ENCODE measurements at places on chromosomes 7 and 10.

GRCh38 chr10:80132299-80133139 is at the start of gene PLAC9:
PLAC9 (plus strand) TSS chr10:80132730; CDS start chr10:80132763, 33 bp downstream.
- DNase-seq: no peak

GRCh38 chr7:106116161-106116704 is 4.1 kb upstream of the SYPL1 start:
- DNase-seq: no peak

DNA sequence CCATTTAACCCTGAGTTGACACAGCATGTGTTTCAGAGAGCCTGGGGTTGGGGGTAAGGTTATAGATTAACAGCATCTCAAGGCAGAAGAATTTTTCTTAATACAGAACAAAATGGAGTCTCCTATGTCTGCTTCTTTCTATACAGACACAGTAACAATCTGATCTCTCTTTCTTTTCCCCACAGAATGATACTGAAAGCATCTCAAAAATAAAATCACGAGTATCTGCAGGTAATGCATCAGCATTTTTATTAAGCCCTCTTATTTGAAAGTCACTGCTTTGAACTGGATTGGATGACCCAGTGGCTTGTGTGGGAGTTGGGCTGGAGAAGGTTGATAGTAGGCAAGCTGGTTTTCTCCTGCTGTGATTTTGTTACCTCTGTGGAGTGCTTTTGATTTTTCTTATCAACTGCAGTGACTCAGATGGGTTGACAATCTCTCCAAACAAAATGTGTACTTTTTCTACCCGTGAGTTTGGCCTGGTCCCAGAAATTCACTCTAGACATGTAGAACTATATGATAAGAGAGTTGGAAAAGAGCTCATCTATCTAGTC is 253.5 kb upstream of the PRKCQ start:
- DNase-seq: no peak

DNA sequence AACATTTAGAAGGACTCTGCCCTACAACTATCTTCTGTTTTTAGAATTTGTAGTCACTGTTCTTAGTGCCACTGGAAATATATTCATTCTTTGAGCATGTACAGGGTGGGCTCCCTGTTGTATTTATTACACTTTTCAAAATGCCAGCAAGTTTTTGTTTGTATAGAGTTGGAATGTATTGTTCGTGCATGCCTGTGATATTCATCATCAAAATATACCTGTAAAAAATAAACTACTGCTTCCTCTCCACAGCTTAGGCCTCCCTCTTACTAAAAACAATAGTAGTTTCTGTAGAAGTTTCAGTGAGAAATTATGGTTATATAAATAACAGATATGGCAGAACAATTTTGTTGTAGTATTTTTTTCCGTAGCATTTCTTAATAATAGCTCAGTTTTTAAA is 61.6 kb downstream of the NHLRC2 start:
- DNase-seq: no peak

Data from iPS DF 6.9 (cell line).